ENCODE measurements at places on chromosomes 12 and 14.

- no peaks in the 10 kb centered on the region for H3K4me1 ChIP-seq
- H3K27ac ChIP-seq: no peak overlapping the region
- H3K4me3 ChIP-seq: no peak overlapping the region
- H3K27me3 ChIP-seq: no peaks in the 10 kb centered on the region
- H3K36me3 ChIP-seq: peaks cover 47% of the 10 kb centered on the region
Measured at GRCh38 chr12:133057446-133057845, 20.1 kb downstream of the ZNF84 start.

GRCh38 chr12:130715150-130715997 is 725 bp downstream of the RIMBP2 start:
- DNase-seq: no peak
- peaks cover 54% of the 10 kb centered on the region for H3K27me3 ChIP-seq
- no peaks in the 10 kb centered on the region for H3K36me3 ChIP-seq
- no peaks in the 10 kb centered on the region for H3K4me1 ChIP-seq

- peak overlapping the region; percentile 85 for H3K27ac ChIP-seq
- peaks cover 28% of the 10 kb centered on the region for H3K4me1 ChIP-seq
- H3K36me3 ChIP-seq: no peaks in the 10 kb centered on the region
- H3K27me3 ChIP-seq: no peaks in the 10 kb centered on the region
- no peak for DNase-seq
Measured at GRCh38 chr12:96889273-96889933, 17.7 kb upstream of the NEDD1 start.

- peak overlapping the region; percentile 49 for H3K27ac ChIP-seq
- H3K36me3 ChIP-seq: no peaks in the 10 kb centered on the region
- H3K4me1 ChIP-seq: peaks cover 29% of the 10 kb centered on the region
- H3K27me3 ChIP-seq: no peaks in the 10 kb centered on the region
- peak; percentile 74 for DNase-seq
Measured at GRCh38 chr12:65568517-65568916, 255.8 kb upstream of the HMGA2 start.

DNA sequence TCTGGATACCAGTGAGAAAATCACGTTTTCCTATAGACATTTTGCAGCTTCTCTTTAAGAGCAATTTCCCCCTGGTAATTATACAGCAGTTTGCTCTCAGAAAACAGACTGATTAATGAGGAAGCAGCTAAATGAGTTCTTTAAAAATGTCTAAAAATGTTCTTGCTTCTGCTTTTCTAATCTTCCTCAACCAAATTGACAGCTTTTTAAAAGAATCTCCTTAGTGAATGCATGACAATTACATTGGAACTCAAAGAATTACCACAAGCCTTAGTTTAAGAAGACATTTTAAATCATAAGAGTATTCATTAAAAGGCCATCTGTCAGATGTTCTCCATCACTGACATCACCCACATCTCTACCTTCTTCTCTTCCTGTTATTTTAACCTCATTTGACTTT is 135.8 kb upstream of the PLXNC1 start:
- no peak overlapping the region for H3K4me3 ChIP-seq
- H3K27me3 ChIP-seq: no peaks in the 10 kb centered on the region

GRCh38 chr14:75230140-75230792 is 48.4 kb upstream of the FOS start:
- peaks cover 33% of the 10 kb centered on the region for H3K4me1 ChIP-seq
- no peaks in the 10 kb centered on the region for H3K27me3 ChIP-seq
- no peak overlapping the region for H3K4me3 ChIP-seq

DNA sequence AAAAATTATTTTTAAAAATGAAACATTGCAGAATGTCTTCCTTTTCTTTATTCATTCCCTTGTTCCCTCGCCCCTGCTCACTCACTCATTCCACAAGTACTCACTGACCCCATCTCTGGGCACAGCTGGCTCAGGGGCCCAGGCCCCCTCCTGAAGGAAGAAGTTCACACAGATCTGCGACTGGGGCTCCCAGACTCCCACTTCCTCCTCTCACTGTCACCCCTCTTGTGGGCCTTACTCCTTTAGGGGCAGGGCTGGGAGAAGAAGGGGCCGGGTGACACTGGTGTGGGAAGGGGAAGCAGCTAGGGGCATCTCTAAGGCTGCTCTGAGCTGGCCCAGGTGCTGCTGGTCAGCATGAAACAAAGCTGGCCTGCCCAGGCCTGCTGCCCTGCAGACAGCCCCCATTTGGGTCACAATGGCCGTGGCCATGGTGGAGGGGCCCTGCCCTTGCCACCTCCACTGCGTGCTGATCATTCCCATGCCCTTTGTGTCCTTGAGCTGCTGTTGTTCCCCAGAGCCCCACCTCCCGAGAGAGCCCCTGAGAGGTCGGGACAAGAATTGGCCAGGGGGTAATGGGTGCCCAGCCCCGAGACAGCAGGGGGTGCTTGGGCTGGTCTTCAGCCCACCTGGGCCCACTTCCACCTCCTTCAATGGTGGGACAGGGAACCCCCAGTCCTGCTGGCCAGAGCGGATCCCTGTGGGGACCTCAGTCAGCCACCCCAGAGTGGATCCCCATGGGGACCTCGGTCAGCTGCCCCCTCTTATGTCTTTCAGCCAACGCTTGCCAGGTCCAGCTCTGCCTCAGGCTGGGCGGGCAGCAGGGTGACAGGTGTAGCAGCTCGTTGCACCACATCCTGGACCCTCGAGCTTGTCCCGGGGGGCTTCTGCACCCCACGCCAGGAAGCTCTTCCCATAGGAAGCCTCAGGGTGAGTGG is 212.4 kb upstream of the C14orf180 start:
- no peaks in the 10 kb centered on the region for H3K36me3 ChIP-seq
- DNase-seq: no peak
- peaks cover 72% of the 10 kb centered on the region for H3K27me3 ChIP-seq
- no peaks in the 10 kb centered on the region for H3K4me1 ChIP-seq

DNA sequence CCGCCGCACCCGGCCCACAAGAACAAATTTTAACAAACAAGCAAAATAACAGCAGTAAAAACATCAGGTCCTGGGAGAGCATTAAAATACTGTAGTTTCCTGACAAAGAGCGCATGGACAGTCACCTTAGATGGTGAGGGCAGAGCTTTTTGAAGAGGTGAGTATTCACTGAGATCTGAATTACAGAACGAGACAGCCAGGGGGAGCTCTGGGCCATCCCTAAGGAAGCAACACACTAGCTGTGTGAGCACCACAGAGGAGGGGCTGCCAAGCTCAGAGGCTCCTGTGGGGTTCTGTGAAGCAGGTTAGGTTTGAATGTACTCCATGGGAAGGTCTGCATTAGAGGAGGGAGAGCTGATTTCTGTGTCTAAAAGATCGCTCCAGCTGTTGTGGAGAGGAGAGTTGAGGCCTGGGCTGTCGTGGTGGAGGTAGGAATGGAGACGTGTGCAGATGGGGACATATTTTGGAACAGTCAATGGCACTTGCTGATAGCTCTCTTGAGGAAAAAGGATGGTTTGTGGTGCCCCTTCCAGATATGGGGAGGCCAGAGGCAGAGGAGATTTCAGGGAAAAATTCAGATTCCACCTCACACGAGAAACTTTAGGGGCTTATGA is 72.9 kb downstream of the TRAFD1 start:
- H3K27ac ChIP-seq: no peak overlapping the region
- DNase-seq: no peak
- H3K4me1 ChIP-seq: no peaks in the 10 kb centered on the region
- H3K4me3 ChIP-seq: no peak overlapping the region
- H3K36me3 ChIP-seq: peaks cover 21% of the 10 kb centered on the region
- H3K27me3 ChIP-seq: no peaks in the 10 kb centered on the region

DNA sequence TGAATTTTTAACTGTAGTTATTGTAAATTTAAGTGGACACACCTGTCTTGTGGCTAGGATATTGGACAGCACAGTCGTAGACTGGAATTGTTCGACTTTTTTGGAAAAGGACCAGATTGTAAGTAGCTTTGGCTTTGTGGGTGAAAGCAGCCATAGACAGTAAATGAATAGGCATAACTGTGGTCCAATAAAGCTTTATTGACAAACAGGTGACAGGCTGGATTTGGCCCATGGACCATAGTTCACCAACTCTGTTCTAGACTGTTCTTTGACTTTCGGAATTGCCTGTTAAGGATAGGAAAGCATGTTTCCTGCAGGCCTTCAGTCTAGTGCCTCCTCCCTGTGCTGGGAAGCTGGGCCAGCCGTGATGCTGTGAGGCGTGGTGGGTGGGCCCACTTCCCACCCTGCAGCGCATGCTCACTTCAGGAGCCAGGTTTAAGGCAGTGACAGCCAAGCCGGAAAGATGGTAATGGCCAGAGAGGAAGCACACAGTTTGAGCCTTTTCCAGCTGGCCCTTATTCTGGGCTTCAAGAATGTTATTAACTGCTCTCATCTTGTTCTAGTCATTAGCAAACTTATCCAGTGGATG is 51.8 kb downstream of the PPP2R5C start:
- no peak overlapping the region for H3K4me3 ChIP-seq
- no peak for DNase-seq
- peaks cover 16% of the 10 kb centered on the region for H3K4me1 ChIP-seq
- H3K27me3 ChIP-seq: no peaks in the 10 kb centered on the region

Data from RWPE2 (cell line).